Left ventricle myocardium superior (tissue), 1 donor: ENCODE measurements at places on chromosomes 12 and 14. TPM values are rescaled to one million over a fixed set of nuclear protein-coding genes. Genes with fewer than 3 reads are reported as not detected.

The CISTR gene
- 2.4 TPM for total RNA-seq

The TPPP2 gene
- total RNA-seq = 1.2 TPM

The PLA2G1B gene
- not detected for total RNA-seq

The KLRF1 gene
- 0.55 TPM for total RNA-seq

The STAB2 gene
- 0.25 TPM for total RNA-seq

The CD69 gene
- 1.1 TPM for total RNA-seq

DNA sequence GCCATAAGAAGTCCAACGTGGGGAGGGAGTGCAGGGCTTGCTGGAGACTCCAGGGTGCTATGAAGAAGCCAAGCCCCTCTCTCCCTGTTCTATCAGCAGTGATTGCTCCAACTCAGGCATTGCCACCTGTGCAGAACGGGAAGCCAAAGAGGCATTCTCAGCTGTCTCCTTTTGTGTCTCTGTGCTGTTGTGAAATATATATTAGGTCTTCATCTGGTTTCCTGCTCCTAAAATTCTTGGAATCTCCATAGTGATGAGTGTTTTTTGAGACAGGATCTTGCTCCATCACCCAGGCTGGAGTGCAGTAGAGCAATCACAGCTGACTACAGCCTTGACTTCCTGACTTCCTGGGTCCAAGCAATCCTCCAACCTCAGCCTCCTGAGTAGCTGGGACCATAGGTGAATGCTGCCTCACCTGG, 51.2 kb upstream of the AEBP2 start:
- DNase-seq = no peak

GRCh38 chr14:101542391-101542790, 18.9 kb upstream of the DIO3 start:
- no peak for DNase-seq

GRCh38 chr12:106585105-106585520, 2.3 kb downstream of the RFX4 start:
- DNase-seq = no peak

DNA sequence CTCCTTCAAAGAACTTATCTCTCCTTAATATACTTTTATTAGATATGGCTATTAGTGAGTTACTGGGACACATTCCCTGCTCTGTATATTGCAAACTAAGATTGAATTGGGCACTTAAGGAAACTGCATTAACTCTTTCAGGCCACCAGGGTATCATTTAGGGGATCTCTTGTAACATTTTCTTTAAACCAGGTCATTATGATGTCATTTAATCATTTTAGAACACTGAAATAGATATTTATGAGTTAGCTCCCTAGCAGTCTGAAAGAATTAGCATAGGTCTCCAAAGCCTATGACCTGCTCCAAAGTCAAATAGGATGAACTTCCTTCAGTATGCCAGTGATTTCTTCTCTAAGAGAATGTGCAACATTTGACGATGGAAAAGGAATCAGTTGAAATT, 506.9 kb downstream of the FOXG1 start:
- no peak for DNase-seq

DNA sequence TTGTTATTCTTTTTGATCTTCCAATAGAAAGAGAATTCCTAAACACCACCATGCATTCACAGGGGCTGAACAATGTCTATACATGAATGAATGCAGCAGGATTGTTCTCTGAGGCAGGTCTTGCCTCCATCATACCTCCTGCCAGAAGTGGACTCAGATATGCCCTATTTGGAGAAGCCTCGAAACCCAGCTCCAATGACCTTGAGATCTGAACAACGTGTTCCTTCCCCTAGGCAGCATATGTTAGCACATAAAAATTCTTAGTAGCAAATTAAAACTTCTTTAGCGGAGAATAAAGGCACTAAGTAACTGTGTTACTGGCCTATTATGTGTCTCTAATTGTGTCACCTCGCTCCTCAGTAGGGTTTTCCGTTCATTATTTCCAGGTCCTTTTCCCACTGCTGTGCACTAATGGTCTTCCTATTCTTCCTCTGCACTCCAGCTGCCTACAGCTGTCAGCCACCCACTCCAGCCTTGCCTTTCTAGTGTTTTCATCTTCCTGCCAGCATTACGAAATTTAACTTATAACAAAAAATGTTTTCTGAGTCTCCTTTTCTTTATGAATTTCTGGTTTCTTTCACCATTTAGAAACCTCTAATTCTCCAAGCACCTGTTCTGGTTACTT, 62.6 kb upstream of the IGF1 start:
- peak; percentile 51 for DNase-seq

- no peak for DNase-seq
These were observed 175.9 kb downstream of the MON2 start for GRCh38 chr12:62642486-62642885.

DNA sequence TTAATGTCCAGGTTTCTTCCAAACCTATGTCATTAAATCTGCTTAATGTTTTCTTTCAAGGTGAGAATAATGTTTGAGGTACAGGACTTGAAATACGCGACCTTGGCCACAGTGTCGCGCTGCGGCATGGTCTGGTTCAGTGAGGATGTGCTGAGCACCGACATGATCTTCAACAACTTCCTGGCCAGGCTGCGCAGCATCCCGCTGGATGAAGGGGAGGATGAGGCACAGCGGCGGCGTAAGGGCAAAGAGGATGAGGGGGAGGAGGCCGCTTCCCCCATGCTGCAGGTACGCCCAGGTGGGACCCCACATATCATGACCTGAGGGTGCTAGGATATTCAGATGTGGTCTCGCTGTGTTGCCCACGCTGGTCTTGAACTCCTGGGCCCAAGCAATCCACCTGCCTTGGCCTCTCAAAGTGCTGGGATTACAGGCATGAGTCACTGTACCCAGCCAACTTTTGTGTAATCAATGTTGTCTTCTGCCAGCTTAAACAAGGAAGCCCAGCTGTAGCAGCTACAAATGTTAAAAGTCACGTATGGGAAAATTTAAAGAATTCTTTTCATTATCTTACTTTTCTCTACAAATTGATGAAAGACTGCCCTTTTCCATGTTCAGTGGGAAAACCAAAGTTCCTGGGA, 50.8 kb downstream of the DYNC1H1 start:
- DNase-seq = no peak

DNA sequence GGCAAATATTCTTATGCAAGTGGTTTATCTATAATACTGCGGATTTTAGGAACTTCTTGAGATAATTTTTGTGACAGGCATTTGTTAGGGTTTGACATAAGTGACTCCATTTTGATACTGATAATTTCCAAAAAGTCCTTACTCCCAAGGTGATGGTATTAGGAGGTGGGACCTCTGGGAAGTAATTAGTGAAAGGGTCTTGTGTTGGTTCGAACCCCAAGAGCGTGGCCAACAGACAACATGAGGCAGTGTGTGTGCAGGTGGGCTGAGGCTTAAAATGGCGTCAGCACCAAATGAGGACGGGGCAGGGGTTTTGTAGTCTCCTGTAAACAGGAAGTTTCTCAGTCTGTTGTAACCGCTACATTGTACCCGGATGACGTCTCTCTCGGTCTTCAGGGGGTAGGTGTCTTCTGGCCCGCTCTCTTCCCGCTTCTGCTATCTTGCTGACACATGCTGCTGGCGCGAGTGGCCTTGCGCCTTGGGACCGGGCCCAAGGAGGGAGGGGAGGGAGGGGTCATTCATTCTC, 1.7 kb upstream of the C12orf43 start:
- no peak for DNase-seq

GRCh38 chr12:11710906-11711305, 61.4 kb downstream of the ETV6 start:
- no peak for DNase-seq

DNA sequence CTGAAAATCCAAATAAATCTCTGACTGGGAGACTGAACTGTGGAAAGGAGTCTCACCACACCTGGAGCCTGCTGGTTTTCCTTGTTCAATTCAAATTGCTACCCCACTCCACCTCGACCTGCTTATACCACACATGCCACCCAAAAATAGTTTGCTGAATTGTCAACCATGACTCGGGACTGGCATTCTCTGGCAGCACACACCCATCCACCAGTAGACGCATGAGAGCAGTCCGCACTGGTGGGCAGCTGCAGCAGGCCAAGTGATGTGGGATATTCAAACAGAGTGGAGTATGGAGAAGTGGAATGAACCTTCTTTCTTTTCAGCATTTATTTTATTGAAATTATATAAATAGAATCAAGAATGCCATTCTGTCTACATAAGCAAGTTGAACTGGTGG, 38.7 kb upstream of the SYCP3 start:
- no peak for DNase-seq

DNA sequence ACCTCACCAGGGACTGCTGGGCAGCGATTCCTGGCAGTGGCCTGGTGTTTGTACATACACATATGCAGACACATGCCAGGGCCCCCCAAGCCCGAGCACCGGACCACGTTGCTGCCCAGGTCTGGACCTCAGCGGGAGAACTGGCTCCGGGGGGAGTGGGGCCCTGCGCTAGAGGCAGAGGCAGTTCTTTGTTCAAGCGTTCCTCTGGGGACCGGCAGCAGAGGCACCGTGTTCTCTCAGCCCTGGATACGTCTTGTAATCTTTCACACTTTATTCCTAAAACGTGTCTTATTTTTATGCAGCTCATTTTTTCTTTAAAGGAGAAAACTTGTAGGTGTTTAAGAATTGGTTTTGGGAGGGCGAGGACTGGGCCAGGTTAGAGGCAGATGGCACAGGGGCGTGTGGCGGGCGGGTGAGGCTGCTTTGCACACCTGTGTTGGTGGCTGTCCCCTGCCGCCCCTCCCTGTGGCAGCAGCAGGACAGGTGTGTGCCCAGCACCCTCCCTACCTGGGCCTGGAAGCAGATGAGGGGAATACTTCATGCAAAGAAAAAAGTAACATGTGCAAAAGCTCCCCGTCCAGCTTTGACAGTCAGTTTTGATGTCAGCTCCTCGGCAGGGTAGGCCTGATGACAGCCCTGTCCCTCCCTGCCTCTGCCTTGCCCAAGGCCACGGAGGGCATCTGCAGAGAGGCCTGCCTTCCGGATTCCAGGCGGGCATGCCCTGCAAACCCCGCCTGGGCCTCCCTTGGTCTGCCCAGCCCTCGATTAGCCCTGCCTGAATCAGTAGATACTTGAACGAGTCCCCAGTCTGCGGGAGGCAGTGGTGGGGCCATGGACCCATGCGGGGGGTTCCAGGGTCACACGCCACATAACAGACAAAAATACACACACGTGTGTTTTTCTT, 7.0 kb upstream of the PUS1 start:
- peak; percentile 75 for DNase-seq
